ENCODE measurements at places on chromosomes 5 and 9. TPM values are rescaled to one million over a fixed set of nuclear protein-coding genes. Genes with fewer than 3 reads are reported as not detected.

DNA sequence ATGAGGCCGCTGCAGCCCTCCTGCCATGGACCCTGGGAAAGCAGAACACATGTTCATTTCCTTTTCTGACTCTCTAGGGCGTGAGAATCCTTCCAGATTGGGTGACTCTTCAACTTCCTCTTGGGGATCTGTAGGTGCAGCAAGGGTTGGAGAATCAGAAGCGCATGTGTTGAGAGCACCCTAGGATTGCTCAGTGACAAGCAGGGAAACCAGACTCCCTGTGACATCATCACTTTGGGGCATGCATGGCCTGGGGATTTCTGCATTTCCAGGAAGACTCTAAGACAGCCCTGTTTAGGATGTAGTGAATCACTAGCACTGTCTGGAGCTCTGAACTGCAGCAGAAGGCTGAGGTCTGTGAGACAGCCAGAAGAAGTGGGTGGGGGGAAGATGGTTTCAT lies 15.1 kb upstream of the LCP2 start:
- H3K4me1 ChIP-seq = peaks cover 50% of the 10 kb centered on the region
- H3K27me3 ChIP-seq = no peaks in the 10 kb centered on the region
- peak overlapping the region; percentile 88 for H3K27ac ChIP-seq

- no peaks in the 10 kb centered on the region for H3K27me3 ChIP-seq
- DNase-seq = no peak
- H3K4me1 ChIP-seq = no peaks in the 10 kb centered on the region
- H3K36me3 ChIP-seq = peaks cover 3% of the 10 kb centered on the region
- no peak overlapping the region for H3K4me3 ChIP-seq
- H3K27ac ChIP-seq = no peak overlapping the region
Measured at GRCh38 chr9:137379761-137380161, 43.2 kb downstream of the EXD3 start.

DNA sequence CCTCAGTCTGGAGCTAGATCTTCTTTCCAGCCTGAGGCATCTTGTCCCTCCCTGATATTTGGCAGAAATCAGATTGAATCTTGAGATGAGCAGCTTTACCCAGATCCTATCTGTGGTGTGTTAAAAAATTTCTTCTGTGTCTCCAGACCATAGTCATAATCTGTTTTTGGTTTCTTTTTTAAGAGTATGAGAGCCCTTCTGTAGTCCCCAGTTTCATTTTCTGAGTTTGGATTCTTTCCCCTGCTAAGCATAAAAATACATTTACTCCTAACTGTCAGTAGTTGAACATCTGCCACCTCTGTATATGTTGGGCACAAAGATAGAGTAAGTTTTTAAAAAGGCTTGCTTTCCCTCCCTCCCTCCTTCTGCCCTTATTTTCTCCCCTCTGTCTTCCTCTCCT lies 137.7 kb downstream of the CNTLN start:
- no peak for DNase-seq
- H3K4me3 ChIP-seq = no peak overlapping the region
- no peak overlapping the region for H3K27ac ChIP-seq
- no peaks in the 10 kb centered on the region for H3K27me3 ChIP-seq

GRCh38 chr5:88845081-88845697 lies 37.8 kb downstream of the MEF2C start:
- H3K27me3 ChIP-seq = peaks cover 26% of the 10 kb centered on the region
- DNase-seq = no peak
- H3K4me3 ChIP-seq = no peak overlapping the region
- H3K4me1 ChIP-seq = peaks cover 7% of the 10 kb centered on the region
- H3K36me3 ChIP-seq = no peaks in the 10 kb centered on the region

- no peak for DNase-seq
- no peak overlapping the region for H3K27ac ChIP-seq
- no peaks in the 10 kb centered on the region for H3K4me1 ChIP-seq
- H3K4me3 ChIP-seq = no peak overlapping the region
Measured at GRCh38 chr9:18129809-18130334, 344.1 kb upstream of the ADAMTSL1 start.

- H3K4me1 ChIP-seq = no peaks in the 10 kb centered on the region
- H3K27me3 ChIP-seq = no peaks in the 10 kb centered on the region
- no peak overlapping the region for H3K4me3 ChIP-seq
- no peaks in the 10 kb centered on the region for H3K36me3 ChIP-seq
Measured at GRCh38 chr9:86822006-86822801, 125.1 kb downstream of the GAS1 start.

DNA sequence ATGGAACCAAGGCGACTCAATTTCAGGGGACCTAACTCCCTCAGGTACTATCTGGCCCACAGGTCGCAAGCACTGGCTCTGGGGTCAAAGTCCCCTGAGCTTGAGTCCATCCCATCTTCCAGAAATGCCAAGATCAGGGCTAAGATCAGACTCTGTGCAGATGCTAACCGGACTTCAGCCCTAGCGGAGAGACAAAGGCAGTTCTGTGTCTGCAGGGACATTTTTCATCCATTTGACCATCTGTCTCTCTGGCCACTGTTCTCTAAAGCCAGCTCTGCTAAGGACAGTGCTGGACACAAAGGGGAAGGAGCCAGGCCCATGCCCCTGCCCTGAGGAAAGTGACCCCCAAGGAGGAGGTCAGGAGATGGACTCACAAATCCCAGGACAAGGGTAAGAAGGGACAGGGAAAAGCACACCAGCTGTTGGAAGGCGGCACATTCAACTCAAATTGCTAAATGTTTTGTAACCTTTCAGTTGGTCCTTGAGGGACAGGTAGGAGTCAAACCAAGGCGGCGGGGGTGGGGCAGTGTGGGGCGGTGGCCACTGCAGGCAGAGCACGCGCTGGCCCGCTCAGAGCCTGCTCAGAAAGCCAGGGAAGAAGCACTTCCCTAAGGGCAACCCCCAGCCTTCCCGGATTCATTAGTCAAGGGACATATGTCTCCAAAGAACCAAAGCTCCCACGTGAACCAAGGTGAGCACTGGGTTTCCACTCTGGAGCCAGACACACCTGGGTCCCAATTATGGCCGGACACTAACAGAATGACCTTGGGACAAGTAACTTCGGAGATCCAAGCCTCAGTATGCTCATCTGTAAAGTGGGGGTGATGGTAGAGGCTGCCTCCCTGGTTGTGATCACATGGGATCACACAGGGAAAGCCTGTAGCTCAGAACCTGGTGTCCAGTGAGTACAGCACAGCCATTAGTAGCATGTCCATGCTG lies 42.8 kb downstream of the STK10 start:
- no peak overlapping the region for H3K4me3 ChIP-seq
- H3K36me3 ChIP-seq = peaks cover 49% of the 10 kb centered on the region
- H3K27me3 ChIP-seq = no peaks in the 10 kb centered on the region

DNA sequence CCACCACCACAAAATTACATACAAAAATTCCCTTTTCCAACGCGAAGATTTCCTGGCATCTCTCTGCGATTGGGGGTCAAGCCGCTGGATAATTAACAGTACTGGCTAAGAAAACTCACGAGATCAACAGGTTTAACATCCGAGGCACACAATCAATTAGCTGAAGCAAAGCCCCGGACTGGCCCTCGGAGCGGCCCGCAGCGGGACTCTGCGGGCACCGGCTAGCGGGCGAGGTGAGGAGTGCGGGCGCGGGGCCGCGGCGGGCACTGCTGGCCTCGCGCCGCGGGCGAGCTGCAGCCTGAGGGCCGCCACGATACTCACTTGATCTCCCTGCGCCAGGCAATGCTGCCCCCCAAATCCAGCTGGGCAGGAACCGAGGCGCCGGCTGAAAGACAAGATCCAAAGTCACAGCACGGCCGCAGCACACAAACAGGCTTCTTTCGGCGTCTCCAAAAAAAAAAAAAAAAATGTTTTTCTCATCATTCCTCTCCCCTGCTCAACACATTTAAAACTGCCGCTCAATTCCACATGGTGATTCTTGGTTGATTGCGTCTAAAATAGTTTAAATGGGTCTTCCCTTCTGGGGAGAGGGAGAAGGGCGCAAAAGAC lies 210.2 kb downstream of the MEF2C start:
- peaks cover 23% of the 10 kb centered on the region for H3K4me1 ChIP-seq
- H3K36me3 ChIP-seq = peaks cover 4% of the 10 kb centered on the region
- DNase-seq = no peak
- no peak overlapping the region for H3K27ac ChIP-seq

GRCh38 chr5:173715607-173716006 lies 99.2 kb upstream of the BOD1 start:
- H3K27ac ChIP-seq = no peak overlapping the region
- no peak overlapping the region for H3K4me3 ChIP-seq
- no peak for DNase-seq
- no peaks in the 10 kb centered on the region for H3K4me1 ChIP-seq
- no peaks in the 10 kb centered on the region for H3K36me3 ChIP-seq

GRCh38 chr5:179263391-179264052 lies 81.7 kb downstream of the ADAMTS2 start:
- no peaks in the 10 kb centered on the region for H3K36me3 ChIP-seq
- no peak overlapping the region for H3K4me3 ChIP-seq
- no peaks in the 10 kb centered on the region for H3K27me3 ChIP-seq
- H3K4me1 ChIP-seq = no peaks in the 10 kb centered on the region
- DNase-seq = no peak
- no peak overlapping the region for H3K27ac ChIP-seq

- peak; percentile 27 for DNase-seq
- peaks cover 24% of the 10 kb centered on the region for H3K4me1 ChIP-seq
- peaks cover 6% of the 10 kb centered on the region for H3K27me3 ChIP-seq
- H3K36me3 ChIP-seq = peaks cover 14% of the 10 kb centered on the region
- H3K27ac ChIP-seq = peak overlapping the region; percentile 93
Measured at GRCh38 chr5:127785098-127785927, 82.1 kb downstream of the CCDC192 start.

DNA sequence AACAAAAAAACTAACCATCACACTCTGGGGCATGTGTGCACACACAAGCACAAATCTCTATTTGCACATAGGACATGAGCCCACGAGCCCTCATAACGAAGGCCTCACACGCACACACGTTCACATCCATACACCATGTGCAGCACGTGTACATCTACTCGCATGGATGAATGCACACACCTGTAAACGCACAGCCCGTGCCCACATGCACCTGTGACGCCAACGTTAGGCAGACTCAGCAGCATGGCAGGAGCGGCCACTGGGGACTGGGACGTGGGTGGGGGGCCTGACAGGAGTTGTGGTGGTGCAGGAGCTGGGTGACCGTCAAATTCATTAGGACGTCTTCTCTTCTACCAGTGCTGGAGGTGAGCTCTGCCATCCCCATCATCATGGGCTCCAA lies 3.2 kb downstream of the SLC34A1 start:
- H3K27ac ChIP-seq = no peak overlapping the region
- no peak for DNase-seq
- no peaks in the 10 kb centered on the region for H3K36me3 ChIP-seq

- peaks cover 20% of the 10 kb centered on the region for H3K27me3 ChIP-seq
- peaks cover 5% of the 10 kb centered on the region for H3K36me3 ChIP-seq
- no peak overlapping the region for H3K4me3 ChIP-seq
- H3K27ac ChIP-seq = no peak overlapping the region
Measured at GRCh38 chr9:89277454-89277853, 33.5 kb upstream of the CKS2 start.

GRCh38 chr5:150557509-150557872 lies 49.6 kb downstream of the NDST1 start:
- no peak for DNase-seq
- H3K4me3 ChIP-seq = no peak overlapping the region
- no peaks in the 10 kb centered on the region for H3K36me3 ChIP-seq
- H3K4me1 ChIP-seq = no peaks in the 10 kb centered on the region

DNA sequence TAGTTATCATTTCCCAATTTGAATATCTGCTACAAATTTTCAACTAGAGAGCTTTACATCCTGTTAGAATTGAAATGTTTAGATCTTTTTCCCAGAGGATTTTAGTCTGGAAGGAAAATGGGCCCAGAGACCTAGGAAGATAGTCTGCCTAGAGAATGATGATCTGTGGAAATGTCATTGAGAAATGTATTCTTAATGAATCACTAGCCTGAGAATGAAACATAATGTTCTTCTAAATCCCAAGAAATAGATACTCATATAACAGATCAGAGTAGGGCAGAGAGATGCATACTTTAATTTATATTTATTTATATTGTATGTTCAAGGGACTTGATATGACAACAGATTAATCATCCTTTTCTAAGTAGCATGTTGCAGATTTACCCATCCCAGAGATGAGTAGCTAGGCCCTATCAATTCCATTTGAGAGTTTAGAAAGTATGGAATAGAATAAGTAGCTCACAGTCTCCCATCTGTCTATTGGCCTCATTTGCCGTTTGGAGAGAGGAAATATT lies 25.1 kb upstream of the SLC44A1 start:
- H3K27me3 ChIP-seq = no peaks in the 10 kb centered on the region
- H3K36me3 ChIP-seq = peaks cover 3% of the 10 kb centered on the region
- no peak overlapping the region for H3K27ac ChIP-seq
- no peaks in the 10 kb centered on the region for H3K4me1 ChIP-seq

DNA sequence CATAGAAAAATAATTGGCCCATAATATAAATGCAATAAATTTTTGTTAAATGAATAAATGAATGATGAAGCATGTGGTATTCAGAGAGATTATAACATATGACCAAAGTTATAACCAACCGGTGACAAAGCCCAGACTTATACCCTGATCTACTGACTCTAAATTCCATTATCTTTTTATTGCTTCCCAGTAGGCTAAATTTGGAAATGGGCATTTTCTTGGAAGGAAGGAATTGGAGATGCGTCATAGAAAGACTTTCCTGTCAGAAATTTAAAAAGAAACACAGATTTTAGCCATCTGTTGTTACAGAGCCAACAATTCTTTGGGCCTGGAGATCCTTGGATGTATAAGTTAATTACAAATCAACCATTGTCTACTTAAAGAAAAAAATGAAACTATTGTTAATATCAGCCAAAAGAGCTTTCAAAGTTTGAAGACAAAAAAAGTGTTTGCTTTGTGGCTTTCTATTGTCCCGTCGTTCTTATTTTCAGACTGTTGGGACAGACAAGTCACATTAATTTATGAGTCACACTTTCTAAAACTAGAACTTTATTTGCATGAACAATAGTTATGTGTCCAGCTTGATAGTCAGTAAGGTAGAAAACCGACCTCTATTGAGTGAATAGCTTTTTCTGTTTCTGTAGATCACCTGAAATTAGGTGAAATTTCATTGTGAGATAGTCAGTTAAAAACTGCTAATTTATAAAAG lies 428.7 kb downstream of the GABRG2 start:
- no peak overlapping the region for H3K27ac ChIP-seq
- H3K36me3 ChIP-seq = no peaks in the 10 kb centered on the region
- no peak overlapping the region for H3K4me3 ChIP-seq
- no peaks in the 10 kb centered on the region for H3K27me3 ChIP-seq

DNA sequence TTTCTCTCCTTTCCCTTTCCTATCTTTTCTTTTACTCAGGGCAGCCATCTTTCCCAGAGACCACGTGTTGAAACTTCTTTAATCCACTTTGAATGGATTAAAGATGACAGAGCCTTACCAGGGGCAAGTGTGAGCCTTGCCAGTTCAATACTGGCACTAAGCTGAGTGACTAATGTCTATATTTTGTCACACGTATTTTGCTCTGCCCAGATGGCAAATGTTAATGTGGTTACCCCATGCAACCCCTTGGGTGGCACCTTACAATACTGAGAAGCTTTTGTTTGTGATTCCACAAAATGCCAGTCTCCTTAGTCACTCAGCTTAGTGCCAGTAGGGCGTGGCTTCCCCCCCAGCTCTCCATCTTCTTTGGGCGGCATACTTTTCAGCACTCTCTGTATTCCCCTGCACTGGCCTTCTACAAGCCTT lies 24.8 kb downstream of the ANXA1 start:
- no peak overlapping the region for H3K4me3 ChIP-seq
- H3K27me3 ChIP-seq = no peaks in the 10 kb centered on the region
- DNase-seq = no peak
- H3K36me3 ChIP-seq = peaks cover 9% of the 10 kb centered on the region
- peaks cover 12% of the 10 kb centered on the region for H3K4me1 ChIP-seq
- no peak overlapping the region for H3K27ac ChIP-seq

The STXBP1 gene
- total RNA-seq = 44.5 TPM

The PCDHGB5 gene
- total RNA-seq = 0.92 TPM

The FIBCD1 gene
- not detected for total RNA-seq

The WNT8A gene
- not detected for total RNA-seq

The ANKRD33B gene
- 31.5 TPM for total RNA-seq

Data from activated T-helper 2 cell treated with anti-CD3 and anti-CD28 coated beads, Interferon-gamma antibody, Interleukin-2, Interleukin-4, amounts not matched to agents 10 μg/mL and 5 μg/mL and 100 μg/mL, durations not matched to agents 14 hours and 24 hours and 36 hours (primary cell).